Urinary bladder (tissue), 4 donors: ENCODE measurements at places on chromosomes 1 and 21. TPM values are rescaled to one million over a fixed set of nuclear protein-coding genes. Genes with fewer than 3 reads are reported as not detected.

The CD84 gene
- 5.3 TPM for total RNA-seq

The DUSP10 gene
- 15.6 TPM for total RNA-seq

The GJA5 gene
- total RNA-seq = 16.3 TPM

The KLHDC7A gene
- total RNA-seq = 3.3 TPM

The HUNK gene
- 7.3 TPM for total RNA-seq

The MMEL1 gene
- total RNA-seq = 2.6 TPM

The RPE65 gene
- total RNA-seq = 9.9 TPM

The CGN gene
- 5.9 TPM for total RNA-seq

The CACHD1 gene
- 22.3 TPM for total RNA-seq

The MSH4 gene
- total RNA-seq = 0.90 TPM

The PGBD5 gene
- 2.5 TPM for total RNA-seq

The CCDC24 gene
- total RNA-seq = 2.8 TPM

The SPATA6 gene
- 63.2 TPM for total RNA-seq

The GJA9 gene
- total RNA-seq = 0.16 TPM

The HNRNPR gene
- 181 TPM for total RNA-seq

The SF3B4 gene
- total RNA-seq = 16.8 TPM

The IQGAP3 gene
- total RNA-seq = 11.8 TPM

The MAP10 gene
- 5.4 TPM for total RNA-seq

The DDAH1 gene
- 32.9 TPM for total RNA-seq

The CENPL gene
- total RNA-seq = 26.3 TPM

The SLC9C2 gene
- not detected for total RNA-seq

The USP48 gene
- 97.1 TPM for total RNA-seq

The EDN2 gene
- 0.32 TPM for total RNA-seq

The OR2T8 gene
- not detected for total RNA-seq

The CRYAA gene
- total RNA-seq = not detected

The CD1D gene
- 1.6 TPM for total RNA-seq

The HSD3B1 gene
- total RNA-seq = not detected

The POU2F1 gene
- total RNA-seq = 31.3 TPM

The SLC44A3 gene
- total RNA-seq = 11.8 TPM
